ENCODE measurements at places on chromosomes 12 and 14. TPM values are rescaled to one million over a fixed set of nuclear protein-coding genes. Genes with fewer than 3 reads are reported as not detected.

DNA sequence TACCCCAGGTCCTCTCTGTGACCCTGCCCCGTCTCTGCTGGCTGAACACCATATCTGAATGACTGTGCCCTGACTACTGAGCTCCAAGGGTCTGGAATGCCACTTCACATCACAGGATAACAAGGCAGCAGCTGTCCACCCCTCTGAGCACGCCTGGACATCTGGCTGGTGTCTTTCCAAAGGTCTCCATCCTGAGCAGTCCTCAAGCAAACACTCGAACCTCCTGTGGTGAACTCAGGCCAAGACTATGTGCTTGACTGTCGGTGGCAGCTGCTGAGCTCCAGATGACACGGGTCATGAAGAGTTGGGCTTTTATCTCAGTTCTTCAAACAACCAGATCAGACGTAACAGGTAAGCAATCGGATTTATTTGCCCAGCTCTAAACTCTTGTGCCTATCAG, 117.2 kb upstream of the BCL2L14 start:
- no peak for DNase-seq

Gene CHMP4A
- 26.6 TPM for total RNA-seq

- no peak for DNase-seq
Observed at GRCh38 chr12:110193196-110193595, 69.0 kb downstream of the IFT81 start.

- DNase-seq = no peak
Observed at GRCh38 chr14:76599559-76600287, 161.5 kb upstream of the VASH1 start.

- no peak for DNase-seq
Observed at GRCh38 chr12:23581913-23582312, 367.6 kb downstream of the SOX5 start.

Measured in Right ventricle myocardium superior (tissue), 1 donor.